ENCODE measurements at places on chromosomes 16 and 17.

- no peak for DNase-seq
Observed at GRCh38 chr16:19701091-19701490, 16.9 kb downstream of the KNOP1 start.

GRCh38 chr16:12259651-12260050 lies 283.1 kb downstream of the SNX29 start:
- DNase-seq = no peak

- DNase-seq = no peak
Observed at GRCh38 chr16:56700195-56700594, 17.9 kb downstream of the MT1X start.

DNA sequence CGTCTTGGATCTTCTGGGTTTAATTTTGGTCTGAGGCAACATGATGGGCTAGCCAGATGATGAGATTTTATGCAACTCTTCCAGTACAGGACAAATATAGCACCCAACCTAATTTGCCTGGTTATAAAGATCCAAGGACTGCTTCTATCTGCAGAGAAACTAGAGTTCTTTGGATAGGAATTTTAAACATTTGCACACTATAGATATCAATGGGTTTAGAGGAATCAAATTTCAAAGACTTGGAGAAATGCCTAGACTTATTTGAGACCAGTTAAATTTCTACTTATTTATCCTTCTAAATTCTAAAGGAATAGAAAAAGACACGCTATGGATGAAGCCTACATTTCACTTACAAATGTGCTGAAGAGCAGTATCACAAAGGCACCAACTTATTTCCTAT lies 12.6 kb downstream of the PMFBP1 start:
- DNase-seq = no peak

DNA sequence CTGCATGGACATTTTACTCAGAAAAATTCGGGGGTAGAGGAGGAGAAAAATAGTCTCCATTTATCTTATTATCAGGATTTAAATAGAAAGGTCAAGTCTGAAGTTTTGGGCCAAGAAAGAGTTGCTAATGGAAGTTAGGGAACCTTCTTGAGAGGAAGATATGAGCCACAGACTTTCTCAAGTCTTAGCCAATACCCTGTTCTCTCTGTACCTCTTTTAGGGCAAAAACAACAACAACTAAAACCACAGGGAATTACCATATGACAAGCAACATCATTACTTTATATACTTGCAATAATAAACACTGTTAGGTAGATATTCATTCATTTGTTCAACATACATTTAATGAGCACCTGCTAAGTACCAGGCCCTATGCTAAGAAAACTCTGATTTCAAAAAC lies 282.2 kb upstream of the CDH5 start:
- no peak for DNase-seq

DNA sequence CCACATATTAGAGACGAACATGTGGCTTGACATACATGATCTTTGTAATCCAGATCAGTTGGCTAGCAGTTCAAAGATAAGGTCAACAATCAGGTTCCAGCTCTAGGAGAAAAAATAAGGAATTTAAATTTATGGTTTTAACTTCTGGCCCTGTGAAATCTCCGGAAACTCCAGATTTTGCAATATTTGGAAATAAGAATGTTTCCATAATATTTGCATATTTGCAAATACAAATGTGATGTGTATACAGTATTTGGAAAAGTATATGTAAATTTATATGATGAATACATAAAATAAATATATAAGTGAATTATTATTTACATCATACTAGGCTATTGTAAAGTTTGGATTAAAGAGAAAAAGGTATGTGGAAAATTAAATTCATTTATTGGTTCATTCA lies 97.1 kb downstream of the KCNJ2 start:
- DNase-seq = no peak

GRCh38 chr16:88390735-88391134 lies 8.0 kb downstream of the ZNF469 start:
- DNase-seq = no peak

- DNase-seq = no peak
Observed at GRCh38 chr17:546456-546855, 168.2 kb downstream of the VPS53 start.

DNA sequence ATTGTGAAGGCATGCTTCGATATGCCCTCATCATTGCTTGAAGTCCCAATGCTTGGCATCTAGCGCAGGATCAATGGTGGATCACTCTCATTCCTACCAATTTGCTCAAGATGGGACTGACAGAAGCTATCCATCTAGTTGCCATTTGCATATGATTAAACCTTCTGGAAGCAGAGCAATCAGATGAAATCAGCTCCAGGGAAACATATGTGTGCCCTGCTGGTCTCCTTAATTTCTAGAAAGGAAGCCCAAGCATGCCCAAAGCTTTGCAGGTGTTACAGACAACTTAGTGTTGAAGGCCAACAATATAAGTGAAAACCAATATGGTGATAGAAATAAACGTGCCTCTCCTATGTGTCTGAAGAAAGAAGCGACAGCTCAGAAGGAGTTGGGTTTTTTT lies 350.0 kb upstream of the ERCC4 start:
- DNase-seq = no peak

DNA sequence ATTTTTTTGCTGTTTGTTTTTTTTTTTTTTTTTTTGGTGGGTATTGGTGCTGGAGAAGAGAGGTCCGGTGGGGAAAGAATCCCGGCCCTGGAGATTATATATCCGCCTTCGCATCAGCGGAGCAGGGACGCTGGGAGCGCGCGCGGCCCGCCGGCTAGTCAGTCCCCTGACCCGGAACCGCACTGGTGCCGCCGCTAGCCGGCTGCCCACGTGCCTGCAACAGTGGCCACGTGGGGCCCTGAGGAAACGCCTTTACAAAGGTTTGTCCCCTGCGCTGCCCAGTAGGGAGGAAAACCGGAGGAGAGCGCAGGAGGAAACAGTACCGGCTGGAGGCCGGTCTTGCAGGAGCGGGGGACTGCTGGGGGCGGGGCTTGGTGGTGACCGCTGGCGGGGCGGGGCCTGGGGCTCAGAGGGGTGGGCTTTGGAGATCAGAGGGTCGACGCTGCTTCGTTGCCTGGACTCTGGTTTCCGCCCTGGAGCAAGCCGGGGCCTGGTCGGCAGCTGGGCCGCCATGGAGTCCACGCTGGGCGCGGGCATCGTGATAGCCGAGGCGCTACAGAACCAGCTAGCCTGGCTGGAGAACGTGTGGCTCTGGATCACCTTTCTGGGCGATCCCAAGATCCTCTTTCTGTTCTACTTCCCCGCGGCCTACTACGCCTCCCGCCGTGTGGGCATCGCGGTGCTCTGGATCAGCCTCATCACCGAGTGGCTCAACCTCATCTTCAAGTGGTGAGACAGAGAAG lies at the start of gene G6PC3:
G6PC3 (plus strand) TSS at position 281 of the 743 bp plus-strand sequence; CDS start at position 512, 231 bp downstream.
- DNase-seq = peak; percentile 87

DNA sequence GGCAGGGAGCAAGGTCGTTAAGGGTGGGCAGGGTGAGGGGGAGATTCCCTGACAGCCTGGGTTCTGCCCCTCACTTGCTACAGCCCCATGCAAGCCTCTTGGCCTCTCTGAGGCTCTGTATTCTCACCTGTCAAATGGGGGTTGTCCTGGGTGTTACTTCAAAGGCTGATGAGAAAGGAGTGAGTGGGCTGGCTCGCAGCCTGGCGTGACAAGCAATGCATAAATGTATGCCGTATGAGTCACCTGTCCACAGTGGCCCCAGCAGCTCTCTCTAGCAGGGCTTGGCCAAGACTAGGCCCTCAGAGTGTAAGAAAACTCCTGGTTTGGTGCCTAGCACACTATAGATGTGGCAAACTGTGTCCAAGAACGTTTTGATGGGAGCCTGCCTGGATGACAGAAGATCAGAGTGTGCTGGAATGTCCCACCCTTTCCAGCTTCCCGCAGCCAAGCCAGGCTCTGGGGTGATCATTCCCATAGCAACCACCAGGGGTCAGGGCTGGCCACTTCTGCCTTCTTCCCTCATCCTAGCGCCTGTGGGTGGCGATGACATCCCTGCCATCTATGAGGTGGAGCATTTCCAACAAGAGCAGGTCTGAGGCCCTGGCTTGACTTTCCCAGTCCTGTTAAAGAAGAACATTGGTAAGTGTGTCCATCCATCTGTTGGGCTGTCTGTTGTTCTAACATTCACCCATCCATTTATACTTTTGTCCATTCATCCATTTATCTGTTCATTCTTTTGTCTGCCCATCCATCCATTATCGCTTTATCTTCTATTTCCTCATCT lies 37.2 kb upstream of the ADGRG1 start:
- DNase-seq = peak; percentile 39

DNA sequence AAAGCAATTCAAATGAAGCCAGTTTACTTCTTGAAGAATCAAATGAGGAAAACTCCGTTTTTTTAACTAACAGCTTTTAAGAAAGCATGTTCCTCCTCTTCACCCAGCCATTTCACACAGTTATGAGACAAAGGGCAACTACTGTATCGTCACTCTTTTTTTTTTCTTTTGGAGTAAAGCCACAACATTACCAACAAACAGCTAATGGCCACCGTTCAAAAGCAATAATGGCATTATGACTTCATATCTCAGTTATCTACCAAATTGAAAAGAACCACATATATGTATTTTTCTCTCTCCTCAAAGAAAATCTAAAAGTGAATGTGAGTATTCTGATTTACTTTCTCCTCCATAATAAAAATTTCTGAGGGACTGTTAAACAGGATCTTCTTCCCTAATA lies 14.5 kb downstream of the GRB2 start:
- no peak for DNase-seq

- no peak for DNase-seq
Observed at GRCh38 chr17:67244431-67245072, 444 bp downstream of the HELZ start.

DNA sequence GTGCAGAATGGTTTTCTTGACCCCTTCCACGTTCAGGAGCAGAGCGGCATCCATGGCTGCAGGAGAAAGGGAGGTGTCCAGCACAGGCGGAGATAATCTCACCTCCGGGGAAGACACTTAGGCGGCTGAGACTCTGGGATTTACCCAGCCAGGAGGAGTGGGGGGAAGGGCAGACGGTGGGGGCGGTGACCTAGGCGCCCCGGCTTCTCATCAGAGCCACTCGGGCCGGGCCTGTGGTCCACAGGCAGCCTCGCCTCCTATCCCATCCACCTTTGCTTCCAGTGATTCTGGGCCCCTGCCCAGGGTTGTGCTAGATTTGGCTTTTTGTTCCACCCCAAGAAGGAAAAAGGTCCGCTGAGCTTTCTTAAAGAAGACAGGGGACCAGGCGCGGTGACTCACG lies at the start of gene AIPL1:
AIPL1 (minus strand) TSS at position 71 of the 400 bp plus-strand sequence; CDS start at position 54, 17 bp downstream.
- DNase-seq = no peak

- no peak for DNase-seq
Observed at GRCh38 chr16:67105246-67105645, 4.5 kb upstream of the PHAF1 start.

GRCh38 chr17:77875881-77876509 lies 82.5 kb upstream of the TNRC6C start:
- DNase-seq = no peak

DNA sequence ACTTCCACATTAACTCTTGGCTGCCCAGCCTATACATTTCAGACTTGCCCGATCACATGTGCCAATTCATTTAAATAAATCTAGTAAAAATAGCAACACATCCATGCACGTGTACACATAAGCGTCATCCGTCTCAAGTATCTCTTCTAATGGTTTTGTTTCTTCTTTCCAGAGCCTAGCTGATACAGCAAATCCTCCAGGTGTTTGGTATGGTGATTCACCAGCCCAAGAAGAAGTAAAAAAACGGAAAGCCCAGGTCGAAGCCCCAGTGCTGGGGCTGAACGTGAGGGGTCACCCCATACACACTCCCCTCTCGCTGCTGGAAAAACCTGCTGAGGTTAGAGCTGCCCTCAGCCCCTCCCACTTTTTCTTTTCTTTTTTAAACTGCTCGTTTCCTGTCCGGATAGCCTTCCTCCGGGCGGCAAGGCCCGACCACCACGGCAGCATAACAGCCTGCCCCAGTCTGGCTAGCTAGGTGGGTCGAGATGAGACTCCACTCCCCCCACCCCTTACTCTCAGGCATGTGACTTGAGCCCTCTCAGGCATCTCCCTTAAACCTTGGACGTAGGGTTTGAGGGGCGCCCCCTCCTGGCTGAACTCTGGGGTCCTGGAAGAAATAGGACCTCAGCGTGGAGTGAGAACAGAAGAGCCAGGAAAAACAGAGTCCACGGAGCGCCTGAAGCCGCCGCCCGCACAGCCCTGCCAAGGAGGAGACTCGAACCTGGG lies 13.9 kb upstream of the OR1F1 start:
- DNase-seq = no peak

GRCh38 chr16:1865902-1866690 lies 5.9 kb downstream of the MEIOB start:
- no peak for DNase-seq

- DNase-seq = no peak
Observed at GRCh38 chr17:73646409-73647300, 2.4 kb upstream of the SDK2 start.

DNA sequence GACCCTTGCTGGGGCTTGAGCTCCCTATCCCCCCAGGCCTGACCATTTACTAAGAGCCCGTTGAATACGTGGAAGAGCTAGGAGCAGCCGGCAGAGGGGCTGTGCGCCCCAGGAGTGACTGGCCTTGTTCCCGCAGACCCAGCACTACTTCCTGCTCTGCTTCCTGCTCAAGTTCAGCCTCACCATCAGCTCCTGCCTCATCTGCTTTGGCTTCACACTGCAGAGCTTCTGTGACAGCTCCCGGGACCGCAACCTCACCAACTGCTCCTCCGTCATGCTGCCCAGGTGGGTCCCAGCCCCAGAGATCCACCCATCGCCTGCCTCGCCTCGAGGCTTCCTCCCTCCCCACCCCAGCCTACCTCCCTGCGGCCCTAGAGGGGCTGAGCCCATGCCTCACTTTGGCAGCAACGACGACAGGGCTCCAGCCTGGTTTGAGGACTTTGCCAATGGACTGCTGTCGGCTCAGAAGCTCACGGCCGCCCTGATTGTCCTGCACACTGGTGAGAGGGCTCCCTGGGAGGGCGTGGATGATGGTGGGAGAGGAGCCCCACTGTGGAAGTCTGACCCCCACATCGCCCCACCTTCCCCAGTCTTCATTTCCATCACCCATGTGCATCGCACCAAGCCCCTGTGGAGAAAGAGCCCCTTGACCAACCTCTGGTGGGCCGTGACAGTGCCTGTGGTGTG lies 17.2 kb downstream of the CASKIN2 start:
- DNase-seq = no peak

GRCh38 chr16:27722892-27723450 lies 173.0 kb downstream of the KATNIP start:
- DNase-seq = no peak

DNA sequence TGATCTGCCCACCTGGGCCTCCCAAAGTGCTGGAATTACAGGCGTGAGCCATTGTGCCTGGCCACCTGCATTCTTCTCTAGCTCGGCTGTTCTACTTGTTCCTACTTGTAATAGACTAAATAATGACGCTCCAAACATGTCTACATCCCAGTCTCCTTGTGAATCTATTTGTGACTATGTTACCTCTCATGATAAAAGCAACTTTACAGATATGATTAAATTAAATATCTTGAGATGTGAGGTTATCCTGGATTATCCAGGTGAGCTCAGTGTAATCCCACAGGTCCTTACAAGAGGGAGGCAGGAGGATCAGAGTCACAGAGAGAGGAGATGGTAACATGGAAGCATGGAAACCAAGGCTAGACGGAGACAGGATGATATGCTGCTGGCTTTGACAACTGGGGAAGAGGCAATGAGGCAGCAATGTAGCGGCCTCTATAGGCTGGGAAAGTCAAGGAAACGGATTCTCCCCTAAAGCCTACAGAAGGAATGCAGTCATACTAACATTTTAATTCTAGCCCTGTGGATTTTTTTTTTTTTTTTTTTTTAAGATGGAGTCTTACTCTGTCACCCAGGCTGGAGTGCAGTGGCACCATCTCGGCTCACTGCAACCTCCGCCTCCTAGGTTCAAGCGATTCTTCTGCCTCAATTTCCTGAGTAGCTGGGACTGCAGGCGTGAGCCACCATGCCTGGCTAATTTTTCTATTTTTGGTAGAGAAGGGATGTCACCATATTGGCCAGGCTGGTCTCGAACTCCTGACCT lies 5.0 kb upstream of the LASP1 start:
- DNase-seq = no peak

- no peak for DNase-seq
Observed at GRCh38 chr16:50372611-50373344, 4.0 kb upstream of the BRD7 start.

Measured in KG1 (cell line).